Activated CD4-positive, alpha-beta T cell treated with anti-CD3 and anti-CD28 coated beads, Interleukin-2, amount 50 U/mL, for 48 hours (primary cell): ENCODE measurements at places on chromosomes 6 and 20.
A peak's percentile ranks its signal among the peaks of the same experiment; 100 is the strongest.

- no peak for DNase-seq
Observed at GRCh38 chr6:113530769-113531168, 326.4 kb upstream of the MARCKS start.

DNA sequence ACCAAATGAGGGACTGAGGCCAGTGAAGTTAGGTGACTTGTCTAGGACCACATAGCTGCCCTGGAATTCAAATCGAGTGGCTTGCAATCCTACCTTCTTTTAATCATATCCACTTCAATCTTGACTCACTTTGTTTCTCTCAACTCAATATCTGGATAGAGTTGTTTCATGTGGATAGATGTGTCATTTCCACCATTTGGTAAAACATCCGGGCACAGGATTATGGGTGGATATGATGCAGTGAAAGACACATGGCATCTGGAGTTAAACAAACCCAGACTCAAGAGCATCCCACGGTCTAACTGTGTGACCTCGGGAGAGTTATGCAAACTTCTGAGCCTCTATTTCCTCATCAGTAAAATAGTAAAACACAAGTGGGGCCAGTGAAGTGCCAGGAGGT, 103.6 kb upstream of the CNKSR3 start:
- no peak for DNase-seq

- no peak for DNase-seq
Observed at GRCh38 chr20:20566516-20566915, 145.9 kb downstream of the RALGAPA2 start.

DNA sequence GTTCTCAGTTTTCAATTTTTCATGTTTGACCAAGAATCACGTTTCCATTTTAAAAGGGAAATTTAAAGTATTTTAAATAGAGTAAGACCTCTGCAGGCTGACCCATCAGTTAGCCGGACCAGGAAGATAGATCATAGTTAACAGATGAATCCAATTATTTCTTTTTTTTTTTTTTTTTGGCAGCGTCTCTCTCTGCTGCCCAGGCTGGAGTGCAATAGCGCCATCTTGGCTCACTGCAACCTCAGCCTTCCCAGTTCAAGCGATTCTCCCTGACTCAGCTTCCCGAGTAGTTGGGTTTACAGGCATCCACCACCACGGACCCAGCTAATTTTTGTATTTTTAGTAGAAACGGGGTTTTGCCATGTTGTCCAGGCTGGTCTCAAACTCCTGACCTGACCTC, 256.7 kb upstream of the CNR1 start:
- DNase-seq: no peak

GRCh38 chr6:68364271-68364805, 270.7 kb upstream of the ADGRB3 start:
- DNase-seq: no peak

DNA sequence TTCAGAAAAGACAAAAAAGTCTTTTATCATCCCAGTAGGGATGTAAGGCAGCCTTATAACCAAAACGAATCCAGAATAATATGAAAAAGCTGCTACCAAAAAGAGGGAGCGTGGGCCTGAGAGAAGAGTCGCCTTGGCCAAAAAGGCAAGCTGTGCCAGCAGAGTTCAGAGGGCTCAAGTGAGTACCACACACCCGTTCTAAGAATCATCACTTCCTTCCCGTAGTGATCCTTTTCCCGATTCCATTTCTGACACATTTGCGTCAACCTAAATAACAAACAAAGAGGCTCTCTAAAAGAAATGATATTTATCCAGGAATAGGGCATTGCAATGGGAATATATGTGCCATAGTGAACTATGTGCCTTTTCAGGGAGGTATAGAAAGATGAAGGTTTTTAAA, 3.8 kb upstream of the TMEM181 start:
- DNase-seq: no peak

DNA sequence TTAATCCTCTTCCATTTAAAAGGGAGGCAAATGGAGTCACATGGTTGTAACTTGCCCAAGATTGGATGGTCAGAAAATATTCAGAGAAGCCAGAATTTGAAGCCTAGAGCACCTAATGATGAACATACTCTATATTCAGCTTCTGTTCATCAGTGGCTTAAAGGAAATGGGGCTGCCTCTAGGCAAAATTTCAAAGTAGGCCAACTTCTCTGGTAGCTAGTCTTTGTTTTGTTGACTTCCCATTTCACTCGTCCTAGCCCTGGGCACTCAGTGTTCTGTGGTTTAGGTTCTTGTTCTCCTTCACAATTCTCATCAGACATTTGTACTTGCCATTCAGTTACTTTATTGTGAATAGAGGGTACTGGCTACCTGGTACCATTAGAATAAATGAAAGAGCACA, 13.2 kb downstream of the MAP3K7 start:
- DNase-seq: no peak

DNA sequence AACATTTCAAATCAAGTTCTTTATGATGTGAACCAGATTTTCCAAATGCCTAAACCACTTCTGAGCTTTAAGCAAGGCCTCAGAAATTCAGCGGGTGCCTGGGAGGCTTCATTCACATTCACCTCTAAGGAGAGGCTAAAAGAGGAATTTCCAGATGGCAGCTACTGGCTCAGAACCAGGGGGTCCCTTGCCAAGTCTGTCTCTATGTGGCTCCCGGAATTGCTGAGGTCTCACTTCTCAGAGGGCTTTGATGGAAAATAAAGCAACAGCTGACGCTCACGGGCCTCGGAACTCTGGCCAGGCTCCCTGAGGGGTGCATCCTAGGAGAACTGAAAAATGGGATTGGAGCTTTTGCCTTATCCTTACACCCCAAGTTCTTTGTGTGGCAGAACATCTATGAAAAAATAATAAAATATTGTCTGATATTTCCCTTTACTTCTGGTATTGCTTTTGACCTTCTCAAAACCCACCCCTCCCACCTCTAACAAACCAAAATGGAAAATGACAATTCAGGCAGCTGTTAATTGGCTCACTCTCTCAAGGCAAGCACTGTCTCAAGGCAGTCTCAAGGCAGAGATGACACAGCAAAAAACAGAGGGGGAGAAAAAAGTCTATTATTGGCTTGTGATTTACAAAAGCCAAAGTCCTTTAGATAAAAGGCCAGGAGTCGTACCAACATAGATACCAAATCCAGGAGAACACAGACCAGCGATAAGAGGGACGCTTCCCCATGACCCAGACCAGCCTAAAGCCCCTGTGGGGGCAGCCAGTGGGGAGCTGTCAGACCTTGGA, 21.8 kb upstream of the LRRN4 start:
- DNase-seq: no peak

DNA sequence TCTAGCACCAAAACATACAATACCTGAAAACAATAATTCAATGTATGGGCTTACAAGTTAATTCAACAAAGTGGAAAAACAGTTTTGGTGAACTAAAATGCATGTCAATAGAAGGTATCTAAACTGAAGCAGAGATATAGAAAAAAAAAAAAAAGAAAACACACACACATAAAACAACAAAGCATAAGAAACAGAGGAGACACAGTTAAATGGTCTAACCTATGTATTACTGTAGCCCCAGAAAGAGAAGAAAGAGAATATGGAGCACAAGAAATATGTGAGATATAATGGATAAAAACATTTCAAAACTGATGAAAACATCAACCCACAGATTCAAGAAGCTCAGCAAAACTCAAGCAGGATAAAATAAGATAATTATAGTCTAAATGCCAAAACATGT, 118.7 kb downstream of the MAP3K5 start:
- no peak for DNase-seq

DNA sequence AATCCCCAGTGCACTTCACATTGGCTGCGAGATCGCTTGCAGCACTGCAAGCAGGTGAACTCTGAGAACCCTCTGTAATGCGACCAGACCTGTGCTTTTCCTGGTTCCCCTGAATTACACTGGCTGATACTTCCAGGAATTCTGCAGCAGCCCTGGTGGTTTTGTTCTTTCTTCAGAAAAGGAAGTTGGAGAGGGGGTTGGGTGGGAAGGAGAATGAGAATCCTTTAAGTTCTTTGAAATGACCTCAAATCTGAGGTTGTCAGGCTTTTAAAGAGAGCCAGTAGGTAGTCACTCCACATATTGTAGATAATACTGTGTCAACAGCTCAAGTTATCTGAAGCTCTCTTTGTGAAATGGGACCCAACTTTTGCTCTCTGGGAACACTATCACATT, 62.4 kb downstream of the GCNT2 start:
- no peak for DNase-seq

DNA sequence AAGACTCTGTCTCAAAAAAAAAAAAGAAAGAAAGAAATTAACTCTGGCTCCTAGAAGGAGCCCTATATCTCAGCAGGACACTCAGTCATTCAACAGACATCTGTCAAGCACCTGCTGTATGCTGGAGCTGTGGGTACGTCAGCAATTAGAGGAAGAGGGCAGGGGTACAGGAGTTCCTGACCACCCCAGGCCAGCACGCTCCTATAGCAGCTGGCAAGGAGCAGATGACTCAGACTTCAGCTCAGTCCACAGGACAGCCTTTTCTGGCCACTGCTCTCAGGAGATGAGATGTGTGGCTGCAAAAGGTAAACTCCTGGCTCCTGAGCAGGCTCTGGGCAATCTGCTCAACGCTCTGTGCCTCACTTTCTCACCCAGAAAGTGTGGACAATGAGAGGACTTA, 1.7 kb upstream of the RTEL1 start:
- no peak for DNase-seq

DNA sequence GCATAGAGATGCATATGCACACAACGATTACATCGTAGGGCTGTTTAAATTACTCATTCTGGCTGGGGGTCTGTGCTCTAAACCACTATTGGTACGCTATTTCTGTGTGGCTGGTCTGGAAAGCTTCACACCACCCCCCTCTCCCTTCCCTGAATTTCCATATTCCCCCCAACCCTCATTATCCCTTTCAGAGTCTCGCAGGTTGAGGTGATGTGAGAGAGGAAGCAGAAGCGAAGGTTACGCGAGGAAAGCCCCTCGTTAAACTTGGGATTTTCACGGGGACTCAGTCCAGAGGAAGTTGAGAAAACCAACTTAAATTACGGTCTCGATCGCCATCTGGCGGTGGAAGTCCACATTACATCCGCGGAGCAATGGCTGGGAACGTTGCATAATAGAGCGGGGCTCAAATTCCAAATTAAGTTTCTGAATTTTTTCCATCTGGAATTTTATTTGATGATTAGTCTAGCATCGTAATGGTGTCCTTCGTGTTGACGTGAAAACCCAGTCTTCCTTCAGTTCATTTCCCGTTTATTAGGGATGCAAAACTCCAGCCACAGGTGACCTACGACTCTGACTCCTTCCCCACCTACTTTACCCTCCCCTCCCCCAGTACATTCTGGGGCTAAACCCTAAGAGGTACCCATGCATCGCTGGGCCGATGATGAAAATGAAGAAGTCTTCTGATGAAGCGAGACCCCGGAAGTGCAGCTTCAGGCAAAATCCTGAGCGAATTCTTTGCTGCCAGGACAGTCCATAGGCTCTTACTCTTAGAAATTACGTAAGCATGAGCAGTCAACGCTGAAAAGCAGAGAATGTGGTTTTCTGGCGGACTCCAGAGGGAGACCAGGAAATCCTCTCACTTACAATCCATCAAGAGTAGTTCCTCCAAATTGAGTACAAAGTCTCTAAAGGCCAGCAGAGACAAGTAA, 19.7 kb downstream of the HLA-DOB start:
- peak; percentile 88 for DNase-seq

DNA sequence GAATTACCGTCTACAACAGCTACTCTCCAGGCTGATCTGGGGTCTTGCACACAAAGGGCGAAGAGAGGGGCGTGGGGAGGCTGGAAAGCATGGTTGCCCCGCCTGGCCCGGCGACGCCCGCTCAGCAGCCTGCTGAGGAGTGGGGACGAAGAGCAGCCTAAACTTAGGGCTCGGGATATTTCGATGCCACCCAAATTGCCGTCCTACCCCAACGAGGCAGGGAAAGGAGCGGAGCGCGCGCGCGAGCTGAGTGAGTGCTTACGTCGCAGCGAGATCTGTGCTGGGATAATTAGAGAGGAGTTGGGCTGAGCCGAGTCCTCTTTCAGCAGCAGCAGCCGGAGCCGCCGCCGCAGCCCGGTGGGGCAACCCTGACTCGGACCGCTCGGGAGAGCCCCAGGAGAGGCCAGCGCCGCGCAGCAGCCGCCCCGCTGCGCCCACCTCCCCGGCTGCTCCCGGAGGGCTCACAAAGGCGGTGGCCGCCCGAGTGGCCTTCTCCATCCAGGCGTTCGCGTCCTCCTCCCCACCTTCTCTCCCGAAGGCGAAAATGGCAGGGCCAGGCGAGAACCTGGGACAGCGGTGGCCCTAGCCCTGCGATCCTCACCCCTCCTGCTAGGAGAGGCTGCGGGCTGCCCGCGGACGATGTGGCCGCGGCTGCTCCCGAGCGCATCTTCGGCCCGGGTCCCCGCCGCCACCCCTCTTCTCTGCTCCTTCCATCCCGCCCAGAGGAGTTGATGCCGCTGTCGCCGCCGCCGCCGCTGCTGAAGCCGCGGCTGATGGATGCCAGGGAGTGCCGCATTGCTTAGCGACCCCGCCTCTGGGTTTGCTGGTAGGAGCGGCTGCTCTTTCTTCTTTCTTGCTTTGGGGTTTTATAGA, at the start of gene CLVS2:
TSS of gene CLVS2 (plus strand) at position 315 of the 873 bp plus-strand sequence. CDS start 1,543 bp downstream, outside the sequence.
- DNase-seq: no peak

DNA sequence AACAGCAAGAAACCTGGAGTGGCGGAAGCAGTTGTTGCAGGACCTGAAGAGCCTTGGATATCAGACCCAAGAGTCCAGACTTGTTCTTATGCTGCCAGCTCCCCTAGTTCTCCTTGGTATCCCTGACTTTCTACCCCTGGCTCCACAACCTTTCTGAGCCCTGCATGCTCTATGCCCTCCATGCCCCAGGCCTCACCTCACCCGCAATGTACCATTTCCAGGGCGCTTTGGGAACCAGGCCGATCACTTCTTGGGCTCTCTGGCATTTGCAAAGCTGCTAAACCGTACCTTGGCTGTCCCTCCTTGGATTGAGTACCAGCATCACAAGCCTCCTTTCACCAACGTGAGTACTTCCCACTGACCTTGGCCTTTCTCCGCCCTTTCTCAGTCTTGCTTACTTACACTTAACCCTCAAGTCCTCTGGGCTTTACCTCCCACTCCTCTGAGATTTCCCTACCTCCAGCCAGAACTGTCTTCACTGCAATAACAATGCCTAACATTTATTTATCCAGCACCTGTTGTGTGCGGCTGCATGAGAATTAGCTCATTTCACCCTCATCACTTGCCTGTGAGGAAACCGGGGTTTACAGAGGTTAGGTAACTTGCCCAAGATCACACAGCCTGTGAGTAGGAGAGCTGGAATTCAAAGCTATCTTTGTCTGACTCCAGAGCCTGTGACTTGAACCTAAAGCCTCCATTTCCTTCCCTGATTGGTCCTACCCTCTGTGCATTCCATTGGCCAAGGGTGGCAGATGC, 2.3 kb downstream of the POFUT1 start:
- DNase-seq: no peak

GRCh38 chr6:162195441-162195840, 532.1 kb downstream of the PRKN start:
- no peak for DNase-seq

GRCh38 chr20:8421981-8422380, 289.9 kb downstream of the PLCB1 start:
- DNase-seq: no peak

GRCh38 chr6:134134654-134135053, 82.2 kb upstream of the SLC2A12 start:
- no peak for DNase-seq

GRCh38 chr6:1315201-1315559, 3.3 kb downstream of the FOXQ1 start:
- DNase-seq: no peak

GRCh38 chr6:161526794-161527193, 252.9 kb upstream of the AGPAT4 start:
- DNase-seq: no peak
